Type B pancreatic cell (in vitro differentiated cells): ENCODE measurements at places on chromosomes 5 and 9. TPM values are rescaled to one million over a fixed set of nuclear protein-coding genes. Genes with fewer than 3 reads are reported as not detected.

SLC36A3 gene
- total RNA-seq: not detected in 2 replicates

ACSL6 gene
- total RNA-seq: 0.97 and 2.8 TPM in 2 replicates

DPYSL3 gene
- total RNA-seq: 11.9 and 36.0 TPM in 2 replicates

AMBP gene
- total RNA-seq: 110 and 230 TPM in 2 replicates

F2RL1 gene
- 10.9 and 35.2 TPM in 2 replicates for total RNA-seq

IL33 gene
- 0.67 and 13.3 TPM in 2 replicates for total RNA-seq

CD14 gene
- total RNA-seq: 0.17 TPM in 1 of 2 replicates, not detected in the other
